ENCODE measurements at places on chromosomes 3 and 15. TPM values are rescaled to one million over a fixed set of nuclear protein-coding genes. Genes with fewer than 3 reads are reported as not detected.
A peak's percentile ranks its signal among the peaks of the same experiment; 100 is the strongest.

Gene PDCD7
- total RNA-seq = 9.2 TPM

Gene ROPN1
- total RNA-seq = not detected

DNA sequence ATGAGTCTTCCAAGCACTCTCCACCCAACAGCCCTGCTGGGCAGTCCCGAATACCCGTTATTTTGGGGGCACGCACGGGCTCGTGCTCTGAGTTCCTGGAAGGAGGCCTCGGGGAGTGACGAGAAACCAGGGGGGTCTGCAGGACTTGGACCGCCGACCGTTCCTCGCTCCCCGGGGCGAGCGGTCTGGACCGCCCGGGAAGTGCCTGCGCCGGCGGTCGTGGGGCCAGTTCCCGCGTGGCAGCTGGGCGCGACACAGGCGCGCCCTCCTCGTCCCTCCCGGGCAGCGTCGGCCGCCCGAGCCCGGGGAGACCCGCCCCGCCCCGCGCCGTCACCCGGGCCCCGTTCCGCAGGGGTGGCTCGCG is 387 bp downstream of the GNB4 start:
- no peaks in the 10 kb centered on the region for H3K27me3 ChIP-seq
- no peak for DNase-seq
- peak overlapping the region; percentile 99 for H3K27ac ChIP-seq
- H3K4me3 ChIP-seq = peak overlapping the region; percentile 98
- H3K36me3 ChIP-seq = no peaks in the 10 kb centered on the region

GRCh38 chr15:90191794-90192509 is 9.2 kb upstream of the SEMA4B start:
- no peak for DNase-seq
- H3K27me3 ChIP-seq = no peaks in the 10 kb centered on the region
- no peak overlapping the region for H3K4me3 ChIP-seq

- no peaks in the 10 kb centered on the region for H3K36me3 ChIP-seq
- no peak overlapping the region for H3K27ac ChIP-seq
- H3K4me3 ChIP-seq = no peak overlapping the region
- no peaks in the 10 kb centered on the region for H3K27me3 ChIP-seq
Observed at GRCh38 chr3:120202363-120202762, 82.7 kb downstream of the GPR156 start.

DNA sequence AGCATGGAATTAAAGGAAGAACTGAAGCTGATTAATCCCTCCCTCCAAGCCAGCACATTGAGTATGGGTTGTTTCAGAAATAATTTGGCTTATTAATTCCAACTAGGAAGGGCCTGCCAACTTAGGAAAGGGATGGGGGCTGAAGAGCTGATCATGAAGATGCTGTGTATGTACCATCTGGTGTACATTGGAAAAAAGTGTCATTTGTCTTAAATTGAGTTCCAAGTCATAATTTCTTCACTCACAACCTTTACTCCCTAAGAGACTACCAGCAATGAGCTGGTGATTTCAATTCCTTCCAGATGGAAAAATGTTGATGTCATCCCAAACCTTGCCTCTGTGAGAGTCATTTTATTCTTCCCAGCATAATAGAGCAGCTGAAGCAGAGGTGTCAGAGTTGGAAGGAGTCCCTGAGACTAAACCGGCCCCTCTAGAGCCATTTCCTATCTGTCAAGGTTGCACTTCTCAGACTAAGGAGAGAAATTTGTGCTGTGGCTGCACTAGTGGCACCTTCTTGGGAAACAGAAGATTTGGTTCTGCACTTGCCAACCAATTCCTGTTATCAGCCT is 79.4 kb downstream of the GTPBP8 start:
- H3K36me3 ChIP-seq = no peaks in the 10 kb centered on the region
- DNase-seq = no peak
- H3K4me3 ChIP-seq = no peak overlapping the region

Gene SYNPR
- not detected for total RNA-seq

Gene AQP9
- 0.43 TPM for total RNA-seq

DNA sequence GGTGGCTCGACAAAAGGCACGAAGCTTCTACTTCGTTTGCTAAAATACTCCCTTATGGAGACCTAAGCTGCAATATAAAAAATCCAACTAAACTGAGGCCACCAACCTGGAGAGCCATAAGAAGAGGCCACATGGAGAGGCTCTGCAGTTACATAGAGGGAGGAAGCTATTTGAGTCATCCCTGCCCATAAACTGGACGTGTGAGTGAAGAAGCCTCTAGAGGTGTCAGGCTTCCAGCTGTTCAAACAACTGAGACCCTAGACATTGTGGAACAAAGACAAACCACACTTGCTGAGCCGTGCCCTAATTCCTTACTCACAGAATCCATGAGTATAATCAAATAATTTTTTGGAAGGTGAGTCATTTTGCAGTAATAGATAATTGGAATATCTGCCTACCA is 50.2 kb upstream of the GMNC start:
- no peaks in the 10 kb centered on the region for H3K27me3 ChIP-seq
- no peak for DNase-seq
- no peak overlapping the region for H3K4me3 ChIP-seq
- H3K4me1 ChIP-seq = no peaks in the 10 kb centered on the region
- no peaks in the 10 kb centered on the region for H3K36me3 ChIP-seq

DNA sequence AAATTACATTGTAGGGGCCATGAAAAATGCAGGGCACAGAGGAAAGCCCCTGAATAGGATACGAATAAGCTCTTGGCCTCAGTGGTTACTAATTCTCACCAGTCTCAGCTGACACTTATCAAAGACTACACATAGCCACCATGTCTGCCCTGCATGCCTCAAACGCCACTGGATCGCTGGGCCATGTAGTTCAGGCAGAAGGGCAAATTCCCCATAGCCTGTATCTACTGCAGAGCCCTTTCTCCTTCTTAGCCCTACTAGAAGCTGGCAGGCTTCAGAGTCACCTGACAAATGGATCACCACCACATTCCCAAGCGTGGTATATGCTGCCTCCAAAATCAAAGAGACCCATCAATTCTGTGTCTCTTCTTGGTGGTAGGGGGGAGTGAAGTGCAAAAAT is 177.4 kb downstream of the MINAR1 start:
- no peaks in the 10 kb centered on the region for H3K27me3 ChIP-seq
- no peaks in the 10 kb centered on the region for H3K36me3 ChIP-seq
- no peak for DNase-seq
- H3K27ac ChIP-seq = no peak overlapping the region

- no peaks in the 10 kb centered on the region for H3K27me3 ChIP-seq
- H3K36me3 ChIP-seq = no peaks in the 10 kb centered on the region
- no peak for DNase-seq
- H3K4me1 ChIP-seq = no peaks in the 10 kb centered on the region
Observed at GRCh38 chr3:17765819-17766472, 23.5 kb upstream of the TBC1D5 start.

Gene TUSC7
- not detected for total RNA-seq

Gene TUBGCP5
- 17.1 TPM for total RNA-seq

Gene MANF
- 34.4 TPM for total RNA-seq

DNA sequence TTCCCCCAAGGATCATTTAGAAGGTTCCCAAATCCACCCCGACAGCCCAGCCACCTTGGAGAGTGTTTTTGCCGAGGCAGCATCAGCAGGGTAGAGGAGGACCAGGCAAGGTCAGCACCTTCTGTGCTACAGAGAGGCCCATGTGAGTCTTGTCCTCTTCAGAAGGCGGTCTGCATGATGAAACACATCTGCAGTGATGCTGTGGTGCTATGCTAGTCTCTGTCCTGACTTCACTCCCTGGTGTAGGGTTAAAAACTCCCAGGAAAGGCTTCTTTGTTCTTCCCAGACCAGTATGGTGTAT is 87.9 kb downstream of the ITPR1 start:
- H3K36me3 ChIP-seq = no peaks in the 10 kb centered on the region
- no peak for DNase-seq
- H3K27ac ChIP-seq = peak overlapping the region; percentile 84
- no peak overlapping the region for H3K4me3 ChIP-seq
- no peaks in the 10 kb centered on the region for H3K4me1 ChIP-seq

- no peaks in the 10 kb centered on the region for H3K36me3 ChIP-seq
- no peak for DNase-seq
- no peak overlapping the region for H3K4me3 ChIP-seq
- H3K27me3 ChIP-seq = no peaks in the 10 kb centered on the region
- no peak overlapping the region for H3K27ac ChIP-seq
- H3K4me1 ChIP-seq = no peaks in the 10 kb centered on the region
Observed at GRCh38 chr3:132164469-132165092, 129.8 kb upstream of the CPNE4 start.

- no peak overlapping the region for H3K4me3 ChIP-seq
- no peaks in the 10 kb centered on the region for H3K27me3 ChIP-seq
- H3K4me1 ChIP-seq = no peaks in the 10 kb centered on the region
- DNase-seq = no peak
- H3K27ac ChIP-seq = no peak overlapping the region
Observed at GRCh38 chr3:70766301-70766700, 453.9 kb upstream of the MDFIC2 start.

DNA sequence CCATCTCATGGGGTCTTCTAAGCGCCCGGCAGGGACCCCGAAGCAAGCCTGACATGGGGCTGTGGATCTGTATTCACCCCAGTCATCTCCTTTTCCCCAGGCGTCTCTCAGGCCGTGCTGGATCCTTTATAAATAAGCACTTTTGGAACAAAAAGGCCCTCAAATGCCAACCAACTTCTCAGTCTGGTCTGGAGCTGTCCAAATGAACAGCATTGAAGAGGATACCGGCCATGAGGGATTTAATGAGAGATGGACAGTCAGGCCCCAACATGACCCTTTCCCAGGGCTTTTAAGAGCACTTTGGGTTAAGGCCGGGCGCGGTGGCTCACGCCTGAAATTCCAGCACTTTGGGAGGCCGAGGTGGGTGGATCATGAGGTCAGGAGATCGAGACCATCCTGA is 89.2 kb upstream of the SPATA12 start:
- DNase-seq = no peak
- no peak overlapping the region for H3K4me3 ChIP-seq
- H3K27ac ChIP-seq = no peak overlapping the region
- H3K27me3 ChIP-seq = no peaks in the 10 kb centered on the region
- no peaks in the 10 kb centered on the region for H3K36me3 ChIP-seq

- no peaks in the 10 kb centered on the region for H3K36me3 ChIP-seq
- no peaks in the 10 kb centered on the region for H3K4me1 ChIP-seq
- H3K4me3 ChIP-seq = no peak overlapping the region
- no peak overlapping the region for H3K27ac ChIP-seq
- DNase-seq = no peak
Observed at GRCh38 chr15:28984421-28985315, 98.9 kb downstream of the APBA2 start.

Gene GASK1A
- total RNA-seq = 25.8 TPM

DNA sequence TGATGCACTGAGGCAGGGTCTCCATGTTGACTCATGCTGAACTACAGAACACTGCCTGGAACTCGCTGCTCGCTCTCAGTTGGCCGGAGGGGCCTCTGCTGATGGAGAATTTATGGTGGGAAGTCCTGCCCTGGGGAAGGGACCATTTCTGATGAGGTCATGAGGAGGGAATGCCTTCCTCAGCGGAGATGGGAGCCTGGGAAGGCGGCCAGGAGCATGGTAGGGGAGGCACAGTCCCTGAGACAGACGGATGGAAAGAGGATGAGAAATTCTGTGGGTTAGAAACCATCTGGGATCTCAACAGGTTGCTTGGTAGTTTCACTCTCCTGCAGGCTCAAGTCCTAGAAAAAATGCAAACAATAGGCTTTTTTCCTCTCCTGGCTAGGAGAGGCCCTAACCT is 56.8 kb upstream of the TPM1 start:
- H3K4me3 ChIP-seq = no peak overlapping the region
- no peaks in the 10 kb centered on the region for H3K27me3 ChIP-seq
- no peaks in the 10 kb centered on the region for H3K36me3 ChIP-seq
- no peak for DNase-seq
- no peak overlapping the region for H3K27ac ChIP-seq

DNA sequence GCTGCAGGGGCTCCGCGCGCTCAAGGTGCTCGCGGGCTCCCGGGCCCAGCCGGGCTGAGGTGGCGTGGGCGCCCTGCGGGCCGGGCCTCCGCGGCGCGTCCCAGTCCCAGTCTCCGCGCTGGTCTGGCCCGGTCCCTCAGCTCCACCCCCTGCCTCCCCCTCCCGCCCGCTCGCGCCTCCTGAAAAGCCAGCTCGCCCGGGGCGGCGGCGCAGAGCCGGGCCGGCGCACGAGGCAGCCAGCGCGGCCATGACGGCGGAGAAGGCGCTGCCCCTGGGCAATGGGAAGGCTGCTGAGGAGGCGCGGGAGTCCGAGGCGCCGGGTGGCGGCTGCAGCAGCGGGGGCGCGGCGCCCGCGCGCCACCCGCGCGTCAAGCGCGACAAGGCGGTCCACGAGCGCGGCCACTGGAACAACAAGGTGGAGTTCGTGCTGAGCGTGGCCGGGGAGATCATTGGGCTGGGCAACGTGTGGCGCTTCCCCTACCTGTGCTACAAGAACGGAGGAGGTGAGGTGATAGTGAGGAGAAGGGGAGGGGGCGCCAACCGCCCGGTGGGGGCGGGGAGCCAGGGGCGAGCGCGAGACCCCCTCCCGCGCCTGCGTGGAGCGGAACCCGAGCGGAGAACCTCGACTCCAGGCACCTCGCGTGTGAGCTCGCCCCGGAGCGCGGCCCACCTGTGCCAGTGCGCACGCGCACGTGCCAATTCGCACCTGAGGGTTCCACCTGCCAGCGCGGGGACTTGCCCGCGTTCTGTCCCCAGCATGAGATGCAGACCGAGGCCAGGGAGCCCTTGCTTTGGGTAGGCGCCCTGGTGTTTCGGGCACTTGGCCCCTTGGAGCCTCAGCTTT is at the start of gene SLC6A11:
SLC6A11 (plus strand) TSS at position 210 of the 844 bp plus-strand sequence; CDS start at position 248, 38 bp downstream.
- no peak within 1 kb of the TSS for H3K4me3 ChIP-seq
- no peak for DNase-seq
- H3K4me1 ChIP-seq = no peaks in the 10 kb centered on the region
- H3K36me3 ChIP-seq = no peaks in the 10 kb centered on the region
- no peak within 1 kb of the TSS for H3K27ac ChIP-seq

GRCh38 chr3:133930341-133930933 is 34.8 kb upstream of the RAB6B start:
- H3K27me3 ChIP-seq = no peaks in the 10 kb centered on the region

Gene SOX14
- not detected for total RNA-seq

GRCh38 chr15:43872416-43873020 is 45.7 kb downstream of the WDR76 start:
- H3K4me1 ChIP-seq = no peaks in the 10 kb centered on the region
- no peak for DNase-seq
- no peak overlapping the region for H3K4me3 ChIP-seq
- H3K27me3 ChIP-seq = no peaks in the 10 kb centered on the region

Gene EFHB
- total RNA-seq = not detected

Gene CAMKV
- total RNA-seq = not detected

Gene RASGRP1
- total RNA-seq = not detected

DNA sequence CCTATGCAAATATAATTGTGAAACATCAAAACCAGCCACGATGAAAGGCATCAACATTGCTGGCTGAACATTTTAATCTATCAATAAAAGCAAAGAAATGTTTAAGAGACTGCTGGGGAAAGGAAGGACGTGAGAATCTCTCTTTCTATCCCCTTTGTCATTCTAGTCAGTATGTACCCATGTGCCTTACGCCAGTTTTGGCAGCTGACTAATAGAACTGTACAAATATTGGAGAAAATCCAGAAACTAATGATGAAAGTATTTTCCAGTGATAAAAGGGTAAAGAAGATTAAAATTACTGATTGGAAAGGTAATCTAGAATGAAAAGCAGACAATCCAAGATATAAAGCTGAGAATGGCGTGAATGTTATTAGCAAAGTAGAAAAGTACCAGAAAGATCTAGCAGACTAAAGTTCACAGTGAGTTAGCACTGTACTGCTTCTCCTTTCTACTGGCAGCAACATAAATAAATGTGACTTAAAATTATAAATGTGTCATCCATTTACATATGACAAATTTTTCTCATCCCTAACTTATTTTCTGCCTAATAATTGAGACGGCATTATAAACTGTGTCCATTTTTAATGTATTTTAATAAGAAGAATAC is 401.9 kb upstream of the CNTN4 start:
- H3K27ac ChIP-seq = no peak overlapping the region
- H3K4me1 ChIP-seq = no peaks in the 10 kb centered on the region
- no peak for DNase-seq
- no peak overlapping the region for H3K4me3 ChIP-seq
- no peaks in the 10 kb centered on the region for H3K36me3 ChIP-seq
- no peaks in the 10 kb centered on the region for H3K27me3 ChIP-seq

All from ascending aorta (tissue), 2 donors.